Activated T-cell treated with anti-CD3 and anti-CD28 coated beads, Interleukin-2, amount 50 U/mL, for 48 hours (primary cell): ENCODE measurements at places on chromosomes 7 and 10.

- DNase-seq: peak; percentile 65
Observed at GRCh38 chr7:2886900-2887299, 42.8 kb upstream of the GNA12 start.

- no peak for DNase-seq
Observed at GRCh38 chr7:120799813-120800475, 58.0 kb downstream of the TSPAN12 start.

DNA sequence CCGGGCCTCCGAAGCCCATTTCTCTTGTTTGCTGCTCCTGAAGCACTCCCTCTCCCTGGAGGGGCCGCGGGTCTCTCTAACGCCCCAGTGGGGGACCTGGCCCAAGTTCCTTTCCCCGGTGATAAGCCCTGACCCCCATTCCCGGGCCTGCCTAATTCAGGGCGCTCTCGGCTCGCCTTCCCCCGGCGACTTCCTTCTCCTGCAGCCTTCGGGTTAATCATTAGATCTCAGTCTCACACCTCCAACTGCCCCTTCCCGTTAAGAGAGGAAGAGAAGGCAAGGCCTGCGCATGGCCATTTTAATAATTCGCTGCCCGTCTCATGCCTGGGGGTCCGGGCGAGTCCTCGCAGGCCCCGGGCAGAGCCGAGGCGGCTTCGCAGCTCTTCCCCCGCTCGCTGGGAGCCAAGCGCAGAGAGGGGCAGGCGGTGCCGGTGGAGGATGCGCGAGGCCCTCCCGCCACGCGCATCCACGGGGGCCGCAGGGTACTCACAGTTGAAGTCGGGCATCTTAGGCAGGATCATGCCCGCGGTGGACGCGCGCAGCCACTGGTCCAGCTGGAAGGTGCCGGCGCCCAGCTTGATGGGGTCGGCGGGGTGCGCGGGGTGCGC lies 1.2 kb downstream of the MNX1 start:
- peak; percentile 44 for DNase-seq

DNA sequence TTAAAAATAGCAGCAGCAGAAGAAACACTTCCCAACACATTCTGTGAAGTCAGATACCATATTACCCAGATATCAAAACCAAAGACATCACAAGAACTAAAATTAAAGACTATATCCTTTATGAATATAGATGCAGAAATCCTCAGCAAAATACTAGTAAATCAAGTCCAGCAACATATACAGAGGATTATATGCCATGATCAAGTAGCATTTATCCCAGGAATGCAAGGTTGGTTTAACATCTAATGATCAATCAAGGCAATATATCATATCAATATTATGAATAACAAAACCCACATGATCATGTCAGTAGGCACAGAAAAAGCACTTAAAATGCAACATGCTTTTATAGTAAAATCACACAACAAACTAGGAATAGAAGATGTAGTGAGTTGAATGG lies 88.1 kb downstream of the RPS24 start:
- no peak for DNase-seq

DNA sequence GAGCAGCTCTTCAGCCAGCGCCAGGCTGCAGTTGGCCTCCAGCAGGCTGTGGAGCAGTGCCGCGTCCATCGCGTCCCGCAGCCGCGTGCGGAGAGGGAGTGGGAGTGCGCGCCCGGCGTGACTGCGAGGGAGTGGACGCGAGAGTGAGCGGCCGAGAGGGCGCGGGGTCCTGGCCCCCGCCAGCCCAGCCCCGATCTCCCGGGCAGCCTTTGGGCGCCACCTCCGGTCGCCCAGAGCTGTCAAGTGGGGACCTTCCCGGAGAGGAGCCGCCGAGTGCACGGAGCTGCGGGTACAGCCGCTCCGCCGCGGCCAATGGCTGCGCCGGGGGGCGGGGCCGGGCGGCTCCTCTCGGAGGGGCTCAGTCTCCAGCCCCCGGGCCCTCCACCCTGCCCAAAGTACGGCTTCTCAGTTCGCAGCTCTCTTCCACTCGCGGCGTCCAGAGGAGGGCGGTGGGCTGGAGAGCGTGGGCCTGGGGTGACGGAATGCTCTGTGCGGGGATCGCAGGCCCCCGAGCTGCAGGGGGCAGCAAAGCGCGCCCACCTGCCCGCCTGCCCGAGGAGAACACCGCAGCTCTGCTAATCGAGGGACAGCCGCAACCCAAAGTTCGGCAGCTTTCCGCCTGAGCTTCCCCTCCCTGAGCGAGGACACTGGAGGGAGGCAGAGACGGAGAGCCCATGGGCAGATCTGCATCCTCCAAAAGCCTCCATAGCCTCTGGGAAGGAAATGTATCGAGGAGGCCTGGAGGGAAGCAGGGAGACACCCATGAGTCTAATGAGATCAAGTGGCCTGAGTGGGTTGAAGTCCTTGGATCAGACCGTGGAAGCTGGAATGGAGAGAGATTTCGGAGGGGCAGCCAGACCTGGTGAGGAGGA lies at the start of gene CRHR2:
Gene CRHR2, minus strand, starts transcription at position 245 of the 872 bp plus-strand sequence. Its CDS starts 176 bp downstream, at position 69.
- peak; percentile 44 for DNase-seq

DNA sequence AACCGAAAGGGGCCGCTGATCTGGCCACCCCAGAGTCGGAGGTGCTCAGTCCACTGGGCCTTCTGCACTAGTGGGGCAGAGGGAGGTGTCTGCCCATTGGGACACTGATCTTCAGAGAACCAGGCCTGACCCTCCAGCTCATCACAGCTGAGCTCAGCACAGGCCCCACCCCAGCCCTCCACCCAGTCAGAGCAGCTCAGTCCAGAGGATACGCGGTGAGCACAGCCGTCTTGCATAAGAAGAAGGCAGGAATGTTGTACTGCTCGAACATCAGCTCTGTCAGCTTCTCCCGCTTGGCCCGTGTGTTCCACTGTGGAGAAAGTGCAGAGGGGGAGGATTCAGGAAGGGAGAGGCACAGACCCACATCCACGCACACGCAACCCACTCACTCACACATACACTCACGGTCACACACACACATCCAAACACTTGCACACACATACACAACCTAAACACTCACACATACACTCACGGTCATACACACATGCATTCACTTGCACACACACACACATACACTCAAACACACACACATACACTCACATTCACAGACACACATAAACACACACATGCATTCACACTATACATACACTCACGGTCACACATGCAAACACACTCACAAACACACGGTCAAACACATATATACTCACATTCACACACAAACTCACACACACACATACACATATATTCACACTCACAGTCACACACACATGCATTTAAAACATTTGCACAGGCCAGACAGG lies 6.3 kb downstream of the ACTL6B start:
- DNase-seq: no peak

- no peak for DNase-seq
Observed at GRCh38 chr7:444606-445005, 75.0 kb downstream of the PDGFA start.

GRCh38 chr7:122040147-122040546 lies 103.9 kb downstream of the AASS start:
- DNase-seq: no peak

DNA sequence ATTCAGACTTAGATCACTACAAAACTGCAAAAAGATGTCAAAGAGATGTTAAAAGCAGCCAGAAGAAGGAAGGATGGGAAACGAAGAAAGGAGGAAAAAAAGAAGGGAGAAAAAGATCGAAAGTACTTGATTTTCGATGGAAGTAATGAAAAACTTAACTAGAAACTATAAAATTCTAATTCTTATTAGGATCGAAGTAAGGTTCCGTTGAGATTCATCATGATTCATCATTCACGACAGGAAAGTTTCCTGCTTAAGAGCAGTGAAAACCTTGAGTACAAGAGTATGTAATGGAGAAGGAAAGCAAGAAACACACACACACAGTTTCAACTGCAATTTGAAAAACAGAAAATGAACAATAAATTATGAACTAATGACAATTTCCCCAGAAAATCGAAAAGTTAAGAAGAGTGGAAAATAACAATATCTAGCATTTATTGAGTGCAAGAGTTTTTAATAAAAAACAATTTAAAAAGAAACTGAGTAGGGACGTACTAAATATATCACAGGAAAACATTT lies 1.1 kb upstream of the ING3 start:
- DNase-seq: no peak

DNA sequence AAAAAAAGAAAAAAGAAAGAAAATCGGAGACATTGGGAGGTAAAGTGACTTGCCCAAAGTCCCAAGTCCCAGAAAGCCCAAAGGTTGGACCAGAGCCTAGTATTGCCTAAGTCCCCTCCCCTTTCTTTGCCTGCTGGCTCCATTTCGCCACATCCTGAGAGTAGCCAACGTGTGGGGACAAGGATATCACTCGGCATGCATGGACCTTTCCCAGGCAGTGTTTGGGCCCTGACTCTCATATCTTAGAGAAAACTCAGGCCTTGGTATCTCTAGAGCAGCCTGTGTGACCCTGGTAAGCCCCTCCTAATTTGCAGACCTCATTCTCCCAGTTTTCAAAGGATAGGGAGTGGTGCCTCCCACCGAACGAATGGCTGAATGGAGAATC lies 294.2 kb upstream of the ZMIZ1 start:
- DNase-seq: no peak

GRCh38 chr10:61244261-61244775 lies 208.9 kb downstream of the TMEM26 start:
- DNase-seq: no peak

DNA sequence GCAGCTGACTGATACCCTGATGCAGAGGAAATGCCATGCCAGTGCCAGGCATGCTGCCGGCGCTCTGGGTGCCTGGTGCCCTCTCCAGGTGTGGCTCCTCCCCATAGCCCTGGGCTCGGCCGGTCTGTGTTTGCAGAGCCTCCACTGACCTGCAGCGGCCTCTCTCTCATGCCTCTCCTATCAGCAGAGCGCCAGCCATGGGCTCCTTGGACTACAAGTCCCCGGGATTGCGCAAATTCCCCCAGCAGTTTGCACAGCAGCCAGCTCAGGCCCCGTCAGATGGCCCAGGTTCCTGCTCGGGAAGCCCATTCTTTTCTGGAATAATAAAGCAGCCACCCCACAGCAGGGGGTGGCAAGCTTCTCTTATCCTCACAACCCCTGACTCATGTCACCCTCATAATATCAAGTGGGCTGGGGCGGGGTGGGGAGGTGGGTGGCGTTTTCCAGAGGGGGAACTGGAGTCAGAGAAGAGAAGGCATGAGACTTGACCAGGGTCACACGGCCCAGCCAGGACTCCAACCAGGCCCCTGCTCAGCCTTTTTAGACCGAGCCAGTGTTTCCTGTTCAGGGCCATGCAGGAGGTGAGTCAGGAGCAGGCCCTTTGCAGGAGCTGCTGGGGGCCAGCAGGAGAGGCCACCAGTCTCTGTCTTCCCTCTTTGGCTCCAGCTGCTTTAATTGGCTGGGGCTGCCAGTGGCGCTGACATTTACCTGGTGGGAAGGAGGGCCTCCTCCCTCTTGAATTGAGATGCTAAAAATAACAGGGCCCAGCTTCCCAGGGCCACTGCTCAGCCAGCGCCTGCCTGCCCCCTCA lies 58.6 kb downstream of the ZMIZ1 start:
- DNase-seq: no peak

GRCh38 chr7:137151041-137151689 lies 192.4 kb downstream of the PTN start:
- DNase-seq: no peak

DNA sequence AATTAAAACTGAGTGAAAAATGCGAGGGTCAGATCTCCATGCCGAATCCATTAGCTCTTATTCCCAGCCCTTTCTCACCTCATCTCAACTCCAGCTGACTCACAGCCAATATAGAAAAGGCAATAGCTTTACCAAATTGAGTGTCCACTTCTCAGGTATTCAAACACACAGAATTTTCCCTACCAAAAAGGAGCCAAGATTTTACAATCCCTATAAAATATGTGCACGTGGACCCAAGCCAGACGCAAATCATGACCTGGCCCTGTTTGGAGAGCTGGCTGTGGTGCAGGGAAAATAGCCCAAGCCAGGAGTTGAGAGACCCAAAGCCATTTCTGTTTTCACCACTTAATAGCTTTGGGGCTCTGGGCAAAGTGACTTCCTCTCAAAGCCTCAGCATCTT lies 379.7 kb upstream of the AUTS2 start:
- DNase-seq: no peak

DNA sequence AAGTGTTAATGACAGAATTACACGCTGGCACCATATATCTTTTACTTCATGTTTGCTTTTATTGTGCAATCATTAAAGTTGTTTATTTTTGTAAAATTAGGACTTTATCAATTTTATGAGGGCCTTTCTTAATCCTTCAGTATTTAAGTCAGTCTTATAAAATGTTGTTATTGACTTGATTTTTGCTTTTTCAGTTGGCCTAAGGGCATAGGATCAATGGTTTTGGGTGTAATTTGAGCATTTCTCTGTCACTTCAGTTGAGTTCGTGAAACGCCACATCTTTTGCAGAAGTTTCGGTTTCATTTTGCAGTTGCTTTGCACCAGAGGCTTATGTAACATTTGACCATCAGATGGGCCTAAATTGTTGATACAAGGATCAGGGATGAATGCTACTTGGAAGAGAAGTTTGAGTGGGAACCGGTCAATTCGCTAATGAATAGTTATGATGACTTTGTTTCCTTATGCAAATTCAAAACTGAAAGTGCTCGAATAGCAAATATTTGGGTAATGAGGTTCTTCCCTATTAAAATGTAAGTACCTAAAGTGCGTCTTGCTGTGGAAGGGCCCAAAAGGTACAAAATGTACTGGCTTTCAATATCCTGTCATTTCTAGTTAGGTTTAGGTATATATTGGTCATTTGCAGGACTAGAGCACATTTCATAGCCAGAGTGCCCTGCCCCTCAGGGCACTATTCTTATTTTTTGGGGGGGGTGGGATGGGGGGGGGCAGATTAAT lies 340.9 kb downstream of the LRMDA start:
- no peak for DNase-seq

- no peak for DNase-seq
Observed at GRCh38 chr10:8403711-8404371, 349.4 kb downstream of the GATA3 start.

DNA sequence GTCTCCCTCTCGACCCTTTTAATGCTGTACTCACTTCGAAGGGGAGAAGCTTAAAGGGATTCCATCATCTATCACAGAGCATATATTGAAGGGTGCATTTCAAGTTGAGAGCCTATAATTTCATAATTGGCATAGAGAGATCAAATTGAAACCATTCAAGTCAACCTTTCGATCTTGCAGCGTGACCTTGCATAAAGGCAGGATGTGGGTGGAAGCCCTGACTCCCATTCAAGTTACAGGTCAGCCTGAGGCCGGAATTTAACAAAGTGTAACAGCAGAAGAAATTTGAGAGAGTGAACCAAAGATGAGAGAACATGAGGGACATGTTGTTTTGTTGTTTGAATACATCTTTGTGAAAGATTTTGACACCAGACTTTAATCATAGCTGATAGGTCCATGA lies 195.3 kb upstream of the TPK1 start:
- no peak for DNase-seq

- no peak for DNase-seq
Observed at GRCh38 chr10:1297566-1298301, 241.5 kb downstream of the WDR37 start.

GRCh38 chr10:78433766-78434535 lies 400.3 kb downstream of the RPS24 start:
- DNase-seq: no peak
